ENCODE measurements at places on chromosomes 4 and X.

GRCh38 chrX:46218373-46218772 is 326.8 kb downstream of the ZNF674 start:
- DNase-seq, result peak; percentile 70

DNA sequence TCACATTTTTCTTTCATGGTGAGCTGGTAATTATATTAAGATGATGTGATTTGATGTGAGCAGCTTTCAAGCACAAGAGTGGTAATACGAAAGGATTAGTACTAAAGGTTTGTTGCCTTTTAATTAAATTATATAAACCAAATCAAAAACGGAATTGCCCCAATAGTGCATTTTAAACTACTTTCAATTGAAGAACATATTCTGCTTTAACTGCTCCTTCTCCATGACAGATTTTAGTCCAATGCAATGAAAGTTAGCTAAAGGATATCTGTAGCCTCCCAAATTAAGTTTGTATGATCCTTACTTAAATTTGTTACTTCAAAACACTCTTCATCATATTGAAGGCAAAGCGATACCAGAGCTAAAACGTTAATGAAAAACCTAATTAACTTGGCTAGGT is 447.1 kb upstream of the AMOT start:
- no peak for DNase-seq

DNA sequence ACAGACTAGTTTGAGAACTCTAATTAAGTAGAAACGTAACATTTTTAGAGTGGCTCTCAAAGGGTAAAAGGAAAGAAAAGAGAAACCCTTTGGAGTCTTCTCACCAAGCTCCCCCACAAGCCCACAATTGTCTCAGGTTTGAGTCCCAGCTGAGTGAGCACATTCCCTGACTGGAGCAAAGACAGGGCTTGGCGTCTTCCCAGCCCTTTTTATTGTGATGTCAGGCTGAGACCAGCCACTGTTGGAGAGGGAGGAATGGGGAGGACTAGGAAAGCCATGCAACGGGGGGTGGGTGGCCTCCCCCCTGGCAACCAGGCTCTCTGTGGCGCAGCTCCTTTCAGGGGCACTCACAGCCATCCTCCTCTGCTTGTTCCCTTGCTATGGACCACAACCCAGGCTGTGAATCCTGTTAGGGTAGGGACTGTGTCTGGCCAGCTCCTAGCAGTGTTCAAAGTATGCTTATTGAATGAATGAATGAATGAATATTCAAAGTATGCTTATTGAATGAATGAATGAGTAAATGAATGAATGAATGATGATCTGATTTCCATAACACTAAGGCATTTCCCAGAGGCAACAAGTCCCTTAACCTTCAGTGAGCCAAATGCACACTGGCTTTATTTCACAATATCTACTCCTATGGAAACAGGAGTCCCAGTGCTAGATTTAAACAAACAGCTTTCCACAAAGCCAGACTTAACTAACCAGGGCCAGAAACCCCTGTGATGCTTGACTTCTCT is 413.3 kb downstream of the MID1IP1 start:
- no peak for DNase-seq

DNA sequence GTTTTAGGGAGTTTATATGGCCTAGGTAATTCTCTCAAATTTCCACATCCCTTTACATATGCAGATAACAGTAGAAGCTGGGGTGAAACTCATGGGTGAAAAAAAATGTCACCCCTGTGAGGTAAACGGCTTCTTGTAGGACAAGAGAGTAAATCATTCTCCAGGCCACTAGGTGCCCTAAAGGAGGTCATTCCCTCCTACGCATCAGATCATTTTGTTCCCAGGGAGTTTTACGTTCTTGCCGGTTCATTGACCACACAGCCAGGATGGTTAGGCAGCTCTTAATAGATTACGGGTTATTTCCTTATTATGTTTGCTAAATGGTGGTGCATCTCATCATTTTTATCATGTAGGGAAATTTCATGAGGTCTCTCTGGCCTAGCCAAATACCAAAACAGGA is 225.8 kb upstream of the NOCT start:
- DNase-seq, result peak; percentile 85

- no peak for DNase-seq
These were observed 651.3 kb downstream of the TECRL start for GRCh38 chr4:63757929-63758328.

DNA sequence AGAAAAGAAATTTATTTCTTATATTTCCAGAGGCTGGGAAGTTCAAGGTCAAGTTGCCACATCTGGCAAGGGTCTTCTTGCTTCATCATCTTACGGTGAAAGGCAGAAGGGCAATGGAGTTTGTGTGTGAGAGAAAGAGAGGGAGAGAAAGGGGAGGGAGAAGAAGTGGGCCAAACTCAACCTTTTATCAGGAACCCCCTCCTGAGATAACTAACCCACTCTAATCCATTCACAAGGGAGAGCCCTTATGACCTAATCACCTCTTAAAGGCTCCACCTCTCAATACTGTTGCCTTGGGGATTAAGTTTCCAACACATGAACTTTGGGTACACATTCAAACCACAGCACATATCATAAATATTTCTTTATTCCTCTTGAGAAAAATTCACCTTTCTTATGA is 203.3 kb upstream of the FAM241A start:
- DNase-seq, result no peak

GRCh38 chr4:178242655-178243054 is 800.4 kb upstream of the AGA start:
- no peak for DNase-seq

DNA sequence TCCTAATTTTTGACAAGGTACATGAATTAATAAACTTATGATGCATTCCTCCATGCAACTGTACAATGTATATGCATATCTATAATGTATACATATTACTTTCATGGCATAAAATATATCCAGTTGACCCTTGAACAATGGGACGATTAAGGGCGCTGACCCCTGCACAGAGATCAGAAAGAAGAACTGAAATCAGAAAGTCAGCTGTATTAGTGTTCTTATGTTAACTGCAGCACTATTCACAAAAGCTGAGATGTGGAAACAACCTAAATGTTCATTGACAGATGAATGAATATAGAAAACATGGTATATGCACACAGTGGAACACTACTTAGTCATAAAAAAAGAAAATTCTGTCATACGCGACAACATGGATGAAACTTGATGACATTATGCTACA is 457.1 kb downstream of the GBA3 start:
- DNase-seq, result no peak

DNA sequence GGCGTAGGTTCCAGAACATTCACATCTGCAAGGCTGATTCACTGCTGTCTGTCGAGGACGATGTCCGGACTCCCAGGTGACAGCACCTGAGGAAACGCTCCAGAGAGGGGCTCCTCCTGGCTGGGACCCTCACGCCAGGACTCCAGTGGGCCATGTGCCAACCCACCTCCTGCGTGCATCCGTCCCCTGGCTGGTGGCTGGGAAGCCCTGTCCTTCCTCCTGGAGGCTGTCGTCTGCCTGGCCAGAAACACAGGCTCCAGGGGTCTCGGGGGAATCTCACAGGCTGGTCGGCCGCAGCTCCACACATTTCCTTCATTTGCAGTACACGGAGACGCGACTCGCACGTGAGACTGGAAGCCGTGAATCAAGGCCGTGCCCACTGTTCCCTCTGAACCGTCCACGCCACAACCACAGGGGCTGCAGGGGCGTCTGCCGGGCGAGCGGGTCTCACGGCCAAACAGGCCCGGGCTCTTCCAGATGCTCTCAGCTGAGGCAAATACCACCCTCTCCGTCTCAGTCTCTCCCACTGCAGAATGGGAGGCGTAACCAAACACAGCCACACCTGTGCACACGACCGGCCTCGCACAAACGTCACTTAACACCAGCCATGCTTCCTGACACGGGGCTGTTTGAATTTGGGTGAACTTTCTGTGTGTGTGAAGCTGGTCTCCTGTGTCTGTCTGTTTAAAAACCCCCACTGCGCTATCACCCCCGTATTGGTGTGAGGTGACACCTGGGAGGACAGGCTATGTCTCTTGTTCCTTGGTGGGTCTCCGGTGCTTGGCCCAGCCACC is 38.7 kb upstream of the MXD4 start:
- no peak for DNase-seq

GRCh38 chrX:124239324-124239723 is 93.1 kb upstream of the TEX13D start:
- no peak for DNase-seq

DNA sequence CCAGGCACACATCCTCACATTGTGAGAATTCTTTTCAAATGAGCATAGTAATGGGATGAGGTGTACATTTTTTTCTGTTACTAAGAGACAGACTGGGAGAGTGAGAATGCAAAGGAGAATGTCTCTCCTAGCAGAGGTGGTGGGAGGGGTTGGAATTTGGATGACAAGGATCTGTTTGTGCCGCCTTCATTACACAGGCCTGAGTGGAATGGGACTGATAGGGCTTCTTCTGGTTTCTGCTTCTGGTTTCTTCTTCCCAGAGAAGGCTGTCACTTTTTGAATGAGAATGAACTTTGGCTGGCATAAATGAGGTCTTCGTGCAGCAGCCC is 55.4 kb downstream of the C4orf51 start:
- peak; percentile 92 for DNase-seq

- DNase-seq, result no peak
These were observed 1242.8 kb upstream of the DIAPH2 start for GRCh38 chrX:95441836-95442235.

DNA sequence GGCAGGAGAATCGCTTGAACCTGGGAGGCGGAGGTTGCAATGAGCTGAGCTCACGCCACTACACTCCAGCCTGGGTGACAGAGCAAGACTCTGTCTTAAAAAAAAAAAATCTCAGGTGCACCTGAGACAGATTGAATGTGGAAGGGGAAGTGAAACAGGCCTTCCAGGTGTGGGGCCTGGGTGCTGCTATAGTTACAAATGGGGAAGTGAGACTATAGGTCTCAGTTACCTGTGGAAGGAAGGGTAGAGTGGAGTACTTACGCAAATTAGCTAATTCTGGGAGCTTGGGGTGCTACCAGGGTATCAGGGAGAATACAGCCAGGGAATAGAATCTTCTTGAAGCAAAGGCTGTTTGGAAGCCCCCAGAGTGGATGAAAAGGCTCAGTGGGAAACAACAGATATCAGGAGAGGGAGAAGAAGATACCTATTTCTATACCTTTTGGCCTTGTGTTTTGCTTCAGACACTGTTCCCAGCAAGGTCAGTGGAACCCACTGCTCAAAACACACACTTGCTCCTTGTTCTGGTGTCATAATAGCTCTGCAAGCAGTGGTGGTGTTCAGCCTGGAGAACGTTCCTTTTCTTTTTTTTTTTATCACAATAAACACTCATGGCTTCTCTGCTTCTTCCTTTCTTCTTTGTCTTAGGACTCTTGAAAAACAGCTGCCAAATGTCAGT is 7.0 kb downstream of the CD38 start:
- DNase-seq, result no peak

DNA sequence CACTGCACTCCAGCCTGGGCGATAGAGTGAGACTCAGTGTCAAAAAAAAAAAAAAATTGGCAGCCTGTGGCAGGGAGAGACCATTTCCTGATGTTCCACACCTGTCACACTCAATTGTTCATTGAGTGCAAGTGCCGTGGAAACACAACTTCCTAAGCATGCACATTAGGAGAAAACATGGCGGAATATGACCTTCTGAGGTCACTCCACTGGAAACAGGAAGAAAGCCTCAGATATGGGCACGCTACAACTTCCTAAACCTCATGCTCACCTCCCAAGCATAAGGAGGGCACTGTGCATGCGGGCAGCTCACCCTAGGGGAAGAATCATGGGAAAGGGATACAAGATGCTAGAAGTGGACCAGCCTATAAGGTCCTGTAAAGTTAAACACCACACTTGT is 28.5 kb upstream of the CD99 start:
- DNase-seq, result no peak

DNA sequence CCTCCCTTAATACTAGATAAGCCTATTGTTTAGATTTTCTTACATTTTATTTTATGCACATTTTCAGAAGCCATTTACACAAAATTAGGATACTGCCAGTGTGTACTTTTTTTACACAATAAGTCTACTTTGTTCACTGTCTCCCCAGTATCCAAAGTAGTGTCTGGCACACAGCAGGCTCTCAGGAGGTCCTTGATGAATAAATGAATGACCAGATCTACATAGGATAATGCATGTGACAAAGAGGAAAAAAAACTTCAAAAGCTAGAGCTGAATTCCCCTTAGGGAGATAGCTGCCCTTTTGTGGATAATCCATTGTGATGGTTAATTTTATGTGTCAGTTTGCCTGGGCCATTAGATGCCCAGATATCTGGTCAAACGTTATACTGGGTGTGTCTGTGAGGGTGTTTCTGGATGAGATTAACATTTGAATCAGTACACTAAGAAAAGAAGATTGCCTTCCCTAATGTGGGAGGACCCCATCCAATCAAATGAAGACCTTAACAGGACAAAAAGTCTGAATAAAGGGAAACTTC is 61.6 kb downstream of the QDPR start:
- DNase-seq, result no peak

- DNase-seq, result no peak
These were observed 1.4 kb downstream of the THOC2 start for GRCh38 chrX:123731258-123731986.

DNA sequence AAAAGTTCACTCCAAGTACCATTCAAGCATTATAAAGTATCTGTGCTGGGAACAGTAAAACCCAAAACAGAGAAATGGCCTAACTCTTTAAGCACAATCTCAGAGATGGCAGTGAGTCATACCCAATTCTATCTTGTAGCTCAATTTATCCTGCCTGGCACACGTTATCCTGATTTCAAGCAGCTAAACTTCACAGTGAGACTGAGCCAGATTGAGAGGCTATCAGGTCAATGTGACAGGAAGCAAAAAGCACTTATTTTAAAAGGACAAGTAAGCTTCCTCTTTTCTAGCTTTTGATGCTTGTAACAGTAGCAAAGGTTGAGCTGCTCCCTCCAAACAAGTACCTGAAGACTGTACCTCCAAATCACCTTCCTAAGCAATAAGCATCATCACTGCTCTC is 324.9 kb downstream of the NAF1 start:
- no peak for DNase-seq

- DNase-seq, result no peak
These were observed 66.8 kb downstream of the POLA1 start for GRCh38 chrX:24760363-24761000.

GRCh38 chr4:183548306-183548705 is 43.4 kb downstream of the ING2 start:
- DNase-seq, result no peak

DNA sequence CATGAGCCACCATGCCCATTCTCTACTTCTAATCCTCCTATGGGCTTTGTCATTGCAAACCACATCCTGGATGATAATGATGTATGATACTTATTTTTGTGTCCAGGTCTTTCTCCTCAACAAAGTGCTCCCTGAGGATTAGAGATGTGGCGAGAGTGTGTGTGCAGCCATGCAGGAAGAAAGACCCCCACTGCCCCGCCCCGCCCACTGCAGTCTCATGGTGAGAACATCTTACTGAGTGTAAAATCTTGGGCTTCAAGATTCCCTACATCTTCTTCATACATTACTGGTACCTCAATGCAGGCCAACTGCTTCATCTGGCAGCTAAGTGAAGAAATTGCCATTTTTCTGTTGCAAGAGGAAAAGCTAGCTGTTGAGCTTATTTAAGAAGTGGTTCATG is 25.9 kb upstream of the MAP3K15 start:
- DNase-seq, result no peak

All from Caki2 (cell line).